Left renal pelvis (tissue), 4 donors: ENCODE measurements at places on chromosomes 13 and 19. TPM values are rescaled to one million over a fixed set of nuclear protein-coding genes. Genes with fewer than 3 reads are reported as not detected.
A peak's percentile ranks its signal among the peaks of the same experiment; 100 is the strongest.

- DNase-seq: no peak
Observed at GRCh38 chr19:51271067-51271466, 20.2 kb downstream of the SIGLECL1 start.

- no peak for DNase-seq
Observed at GRCh38 chr19:51227966-51228365, 3.1 kb downstream of the CD33 start.

DNA sequence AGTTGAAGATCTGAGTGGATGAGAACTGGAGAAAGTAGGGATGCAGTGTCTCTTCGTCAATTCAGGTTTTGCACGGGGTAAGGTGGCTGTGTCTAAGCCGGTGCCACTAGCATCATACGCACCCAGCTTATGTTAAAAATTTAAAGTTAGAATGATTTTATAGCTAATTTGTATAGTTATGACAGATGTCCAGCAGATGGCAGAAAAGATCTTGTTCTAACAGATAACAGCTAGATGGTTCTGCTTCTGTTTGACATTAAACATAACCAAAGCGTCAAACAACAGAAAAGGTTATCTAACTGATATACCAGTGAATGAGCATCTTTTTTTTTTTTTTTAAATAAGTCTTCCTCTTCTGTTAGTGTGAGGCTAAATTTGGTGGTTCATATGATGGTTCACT, 18.8 kb upstream of the EDDM13 start:
- peak; percentile 29 for DNase-seq

DNA sequence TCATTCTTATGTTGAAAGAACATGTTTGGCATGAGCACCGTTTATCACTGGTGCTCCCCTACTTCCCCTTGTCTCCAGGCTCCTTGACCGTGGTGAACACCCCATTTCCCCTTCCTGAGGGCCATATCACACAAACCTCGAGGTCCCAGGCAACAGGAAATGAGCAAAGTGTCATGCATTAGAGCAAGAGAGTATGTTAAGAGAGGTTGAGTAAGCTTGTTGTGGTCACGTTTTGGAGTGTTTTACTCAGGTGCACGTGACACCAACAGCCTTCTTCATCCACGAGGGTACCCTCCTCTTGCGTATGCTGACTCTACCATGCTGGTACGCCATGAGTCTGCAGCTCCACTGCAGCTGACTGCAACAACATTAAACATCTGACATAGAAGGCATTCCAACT, 482.2 kb upstream of the NBEA start:
- no peak for DNase-seq

Gene ZNF181
- 20.7 TPM for polyA plus RNA-seq

DNA sequence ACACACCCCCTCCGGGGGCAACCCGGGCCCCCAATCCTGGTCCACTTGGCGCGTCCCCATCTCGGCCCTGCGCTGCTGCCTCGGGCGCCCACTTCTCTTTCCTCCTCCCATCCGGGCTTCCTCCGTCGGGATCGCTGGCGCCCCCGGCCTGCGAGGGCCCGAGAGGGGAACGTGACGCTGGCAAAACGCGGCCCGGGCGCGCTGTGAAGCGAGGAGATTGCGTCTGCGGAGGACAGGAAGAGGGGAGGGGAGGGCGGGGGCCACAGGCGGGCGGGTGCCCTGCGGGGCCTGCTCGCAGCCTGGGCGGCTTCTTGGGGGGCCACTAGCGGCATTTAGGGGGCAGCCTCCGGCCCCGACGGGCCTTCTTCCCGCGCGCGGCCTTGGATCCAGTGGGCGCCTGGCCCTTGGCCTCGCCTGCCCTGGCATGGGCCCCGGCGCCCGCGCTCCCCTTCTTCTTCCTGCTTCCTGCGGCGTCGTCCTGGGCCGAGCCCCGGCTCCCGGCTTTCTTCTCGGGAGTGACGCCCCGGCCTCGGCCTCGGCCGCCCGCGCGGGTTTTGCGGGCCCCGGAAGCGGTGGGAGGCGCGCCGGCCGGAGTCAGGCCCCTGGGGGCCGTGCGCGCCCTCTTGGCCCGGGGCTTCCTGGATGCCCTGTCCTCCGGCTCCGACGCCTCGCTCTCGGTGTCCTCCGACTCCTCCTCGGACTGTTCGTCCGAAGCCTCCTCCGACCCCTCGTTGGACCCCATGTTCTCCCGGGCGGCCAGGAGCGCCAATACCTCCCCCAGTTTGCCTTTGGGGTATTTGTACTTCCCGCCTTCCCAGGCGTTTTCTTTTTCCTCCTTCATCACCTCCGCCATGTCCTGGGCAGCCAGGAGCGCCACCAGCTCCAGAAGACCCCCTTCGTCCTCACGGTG, 2.2 kb downstream of the PNMA8B start:
- DNase-seq: no peak

Gene CYP2F1
- not detected for polyA plus RNA-seq

Gene KCNN4
- polyA plus RNA-seq: 0.96 TPM

Gene VPS36
- 42.0 TPM for polyA plus RNA-seq

Gene ERICH6B
- 3.0 TPM for polyA plus RNA-seq

GRCh38 chr13:113187883-113188665, 20.4 kb downstream of the PCID2 start:
- DNase-seq: no peak

- DNase-seq: no peak
Observed at GRCh38 chr13:92547266-92547665, 679.3 kb upstream of the GPC6 start.

- DNase-seq: no peak
Observed at GRCh38 chr13:91323349-91323748, 24.1 kb upstream of the MIR17HG start.

- no peak for DNase-seq
Observed at GRCh38 chr19:10871711-10872545, 575 bp downstream of the CARM1 start.

DNA sequence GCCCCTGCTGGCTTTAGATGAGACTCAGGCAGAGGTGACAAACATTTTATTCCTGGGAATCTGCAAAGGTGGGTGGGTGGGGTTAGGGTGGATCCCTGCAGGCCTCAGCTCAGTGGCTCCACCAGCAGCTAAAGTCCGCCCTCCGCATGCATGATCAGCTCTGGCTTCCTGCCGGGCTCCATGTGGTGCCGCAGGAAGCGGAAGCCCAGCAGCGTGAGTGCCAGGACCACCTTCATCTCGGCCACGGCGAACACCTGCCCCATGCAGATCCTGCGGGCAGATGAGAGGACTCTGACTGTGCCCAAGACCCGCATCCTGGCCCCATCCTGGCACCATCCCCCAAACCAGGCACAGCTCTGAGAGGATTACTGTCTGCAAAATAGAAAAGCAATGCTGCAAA, 26.3 kb downstream of the CYP4F2 start:
- no peak for DNase-seq

Gene CEACAM7
- polyA plus RNA-seq: not detected
